HAP-1 (cell line): ENCODE measurements at places on chromosomes 16 and 17.
A peak's percentile ranks its signal among the peaks of the same experiment; 100 is the strongest.

DNA sequence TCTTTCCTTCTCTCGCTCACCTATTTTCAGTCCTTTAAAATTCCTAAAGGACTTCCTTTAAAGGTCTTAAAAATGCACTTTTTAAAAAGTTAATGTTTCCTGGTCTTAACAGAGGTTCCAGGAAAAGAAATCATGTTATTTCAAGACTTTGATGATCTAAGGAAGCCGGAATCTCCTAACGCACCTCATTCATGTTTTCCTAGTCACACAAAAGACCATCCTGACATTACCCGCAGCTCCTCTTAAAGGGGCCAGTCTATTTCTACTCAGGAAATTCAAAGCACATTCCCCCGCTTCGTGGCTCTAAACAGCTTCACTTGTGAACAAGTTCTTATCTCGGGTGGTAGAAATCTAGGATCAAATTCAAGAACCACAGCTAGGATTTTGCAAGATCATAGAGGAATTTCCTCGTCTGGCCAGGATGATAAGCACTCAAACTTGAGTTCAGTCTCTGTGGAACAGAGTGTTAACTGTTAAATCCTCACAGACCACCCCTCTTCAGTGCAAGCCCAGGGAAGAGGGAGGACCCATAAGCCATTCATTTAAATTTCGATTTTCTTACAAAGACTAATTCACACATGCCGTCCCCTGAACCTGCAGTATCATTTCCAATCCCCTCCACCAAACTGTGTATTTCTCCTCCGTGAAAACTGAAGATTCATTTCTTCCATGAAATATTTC lies 137.1 kb upstream of the AXIN2 start:
- DNase-seq, result no peak

- DNase-seq, result no peak
Observed at GRCh38 chr17:3213587-3213986, 6.1 kb downstream of the OR1A1 start.

DNA sequence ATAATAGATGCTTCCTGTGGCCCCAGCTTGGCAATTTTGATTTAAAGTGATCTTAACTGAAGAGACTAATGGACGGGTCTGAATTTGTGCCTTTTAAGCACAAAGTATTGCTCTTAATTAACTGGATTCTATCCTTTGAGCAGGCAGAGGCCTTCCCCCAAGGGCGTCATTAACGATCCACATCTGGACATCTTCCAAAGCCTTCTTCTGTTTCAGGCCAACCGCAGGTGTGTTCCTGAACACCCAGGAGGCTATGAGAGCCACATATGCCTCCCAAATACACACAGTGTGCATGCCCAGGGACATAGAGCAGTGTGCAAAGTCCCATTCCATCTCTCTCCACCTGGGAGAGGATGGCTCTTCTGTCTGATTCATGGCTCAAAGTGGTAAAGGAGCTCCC lies 42.3 kb downstream of the MAPT start:
- no peak for DNase-seq

DNA sequence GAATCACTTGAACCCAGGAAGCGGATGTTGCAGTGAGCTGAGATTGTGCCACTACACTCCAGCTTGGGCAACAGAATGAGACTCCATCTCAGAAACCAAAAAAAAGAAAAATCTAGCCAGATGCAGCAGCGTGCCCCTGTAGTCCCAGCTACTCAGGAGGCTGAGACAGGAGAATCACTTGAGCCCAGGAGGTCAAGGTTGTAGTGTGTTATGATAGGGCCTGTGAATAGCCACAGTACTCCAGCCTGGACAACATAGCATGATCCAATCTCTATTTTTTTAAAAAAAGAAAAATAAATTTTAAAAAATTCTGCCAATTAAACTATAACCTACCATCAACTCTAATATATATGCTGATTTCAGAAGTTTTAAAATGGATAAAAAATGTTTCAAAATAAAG lies 15.8 kb downstream of the PHLPP2 start:
- DNase-seq, result no peak

DNA sequence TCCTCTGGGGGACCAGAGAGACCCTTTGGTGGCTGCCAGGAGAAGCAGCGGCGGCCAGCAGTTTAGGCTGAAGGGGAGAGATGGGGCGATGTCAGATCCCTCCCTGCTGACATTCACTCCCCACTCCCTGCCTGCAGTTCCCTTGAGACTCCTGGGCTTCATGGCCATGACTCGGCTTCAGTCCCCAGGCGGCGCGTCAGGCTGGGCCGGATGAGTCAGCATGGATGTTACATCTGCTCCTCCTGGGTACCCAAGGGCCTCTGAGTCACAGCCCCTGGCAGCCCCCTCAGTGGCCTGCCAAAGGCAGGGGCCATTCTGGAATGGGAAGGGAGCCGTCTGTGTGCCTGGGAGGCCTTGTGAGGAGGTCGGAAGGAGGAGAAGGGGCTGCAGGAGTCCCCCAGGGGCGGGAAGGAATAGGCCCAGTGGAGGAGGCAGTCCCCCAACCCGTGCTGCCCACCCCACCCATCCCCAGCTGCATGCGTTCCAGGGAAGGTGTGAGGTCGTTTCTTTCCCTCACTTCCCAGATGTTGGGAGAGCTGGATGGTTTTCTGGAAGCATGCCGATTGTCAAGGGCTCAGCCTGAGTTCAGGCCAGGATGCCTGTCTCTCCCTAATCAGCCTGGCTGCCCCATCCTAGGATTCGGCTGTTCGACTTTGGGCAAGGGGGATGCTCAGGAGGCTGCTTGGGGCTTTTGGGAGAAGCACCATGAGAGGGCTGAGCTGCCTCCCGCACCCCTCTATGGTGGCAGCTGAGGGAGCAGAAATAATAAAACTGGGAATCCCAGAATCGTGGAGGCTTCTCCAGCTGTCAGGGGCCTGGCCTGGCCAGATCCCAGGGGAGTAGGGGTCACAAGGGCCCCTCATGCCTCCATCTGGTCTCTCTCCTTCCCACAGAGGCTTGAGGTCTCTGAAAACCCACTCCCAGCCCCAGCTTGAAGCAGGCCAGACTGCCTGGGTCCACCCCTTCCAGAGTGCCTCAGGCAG lies 9.7 kb downstream of the RHBDL3 start:
- peak; percentile 24 for DNase-seq

GRCh38 chr17:28937044-28937729 lies 14.1 kb downstream of the PHF12 start:
- DNase-seq, result no peak

- no peak for DNase-seq
Observed at GRCh38 chr16:83513008-83513755, 294.6 kb upstream of the HSBP1 start.
